ENCODE measurements at places on chromosomes 13 and 19.

GRCh38 chr19:570251-570686, 2.1 kb upstream of the BSG start:
- no peak for DNase-seq

DNA sequence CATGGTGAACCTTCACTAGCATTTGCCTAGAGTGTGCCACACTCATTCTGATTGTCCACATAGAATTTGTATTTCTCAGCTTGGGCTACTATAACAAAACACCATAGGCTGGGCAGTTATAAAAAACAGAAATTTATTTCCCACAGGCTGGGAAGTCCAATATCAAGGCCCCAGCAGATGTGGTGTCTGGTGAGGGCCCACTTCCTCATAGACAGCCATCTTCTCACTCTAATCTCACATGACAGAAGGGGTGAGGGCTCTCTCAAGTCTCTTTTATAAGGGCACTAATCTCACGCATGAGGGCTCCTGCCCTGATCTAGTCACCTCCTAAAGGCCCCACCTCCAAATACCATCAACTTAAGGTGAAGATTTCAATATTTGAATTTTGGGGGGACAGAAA, 53.6 kb downstream of the LRRC63 start:
- no peak for DNase-seq

DNA sequence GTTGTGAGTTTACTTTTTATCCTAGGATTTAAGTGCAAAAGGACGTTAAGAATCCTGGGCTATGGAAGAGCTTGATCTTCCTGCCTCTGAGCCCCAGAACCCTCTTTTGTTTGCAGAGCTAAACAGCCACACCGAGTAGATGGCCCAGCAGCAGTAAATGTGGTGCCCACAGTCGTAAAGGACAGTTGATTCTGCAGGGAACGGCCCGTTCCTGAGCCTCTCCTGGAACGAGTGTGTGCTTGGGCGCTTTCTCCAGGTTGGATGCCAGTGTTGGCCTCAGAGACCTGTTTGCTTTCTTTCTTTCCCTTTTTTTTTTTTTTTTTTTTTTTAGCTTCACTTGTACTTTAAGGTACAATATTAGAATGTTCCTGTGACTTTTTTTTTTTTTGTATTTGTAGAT, 41.7 kb downstream of the SPATA13 start:
- DNase-seq, result no peak

GRCh38 chr19:4474514-4475022, 2.5 kb downstream of the HDGFL2 start:
- peak; percentile 70 for DNase-seq

GRCh38 chr13:33773790-33774462, 44.0 kb upstream of the RFC3 start:
- no peak for DNase-seq

DNA sequence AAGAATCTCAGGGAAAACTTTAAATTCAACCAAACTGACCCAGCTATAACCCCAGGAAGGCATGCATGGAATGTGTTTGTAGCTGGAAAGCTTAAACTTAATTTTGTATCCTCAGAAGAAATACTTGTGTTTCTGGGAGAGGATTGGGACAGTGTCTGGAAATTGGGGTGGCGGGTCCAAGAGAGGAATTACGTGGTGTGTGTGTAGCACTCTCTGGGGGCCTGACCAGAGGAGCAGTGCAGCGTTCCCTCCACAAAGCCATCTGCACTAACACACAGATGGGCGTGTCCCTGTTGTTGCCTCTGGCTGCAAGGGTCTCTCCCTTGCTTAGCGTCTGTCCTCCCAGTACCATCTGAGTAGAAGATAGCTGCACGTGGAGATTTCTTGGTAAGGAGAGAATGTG, 6.4 kb downstream of the GARRE1 start:
- peak; percentile 40 for DNase-seq

DNA sequence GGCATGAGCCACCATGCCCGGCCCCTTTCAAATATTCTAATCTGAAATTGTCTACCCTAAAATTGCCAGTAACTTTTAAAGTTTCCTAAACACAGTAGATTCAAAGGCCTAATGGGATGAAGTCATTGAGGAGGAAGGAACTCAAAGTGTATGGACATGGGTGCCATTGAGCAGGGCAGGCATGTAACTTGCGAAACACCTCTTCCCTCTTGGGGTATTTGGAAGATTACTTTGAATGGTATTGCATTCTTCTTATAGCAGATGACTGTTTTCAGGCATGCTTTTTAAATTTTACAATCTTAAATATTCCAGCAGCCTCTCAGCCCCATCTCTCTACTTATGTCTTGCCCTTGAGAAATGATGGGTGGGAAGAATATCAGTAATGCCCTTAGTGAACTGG, 21.0 kb downstream of the TM9SF2 start:
- DNase-seq, result no peak

- DNase-seq, result peak; percentile 36
These were observed 1.2 kb upstream of the PLEKHF1 start for GRCh38 chr19:29663861-29664752.

- DNase-seq, result no peak
These were observed 1948.5 kb upstream of the PCDH20 start for GRCh38 chr13:63364159-63364558.

GRCh38 chr19:56348289-56348877, 33.7 kb upstream of the ZSCAN5A start:
- no peak for DNase-seq

GRCh38 chr19:13441810-13442512, 64.3 kb downstream of the CACNA1A start:
- DNase-seq, result peak; percentile 44

- no peak for DNase-seq
These were observed 137.7 kb downstream of the SOX1 start for GRCh38 chr13:112204346-112205327.

GRCh38 chr13:36450534-36450933, 18.2 kb downstream of the CCNA1 start:
- no peak for DNase-seq

DNA sequence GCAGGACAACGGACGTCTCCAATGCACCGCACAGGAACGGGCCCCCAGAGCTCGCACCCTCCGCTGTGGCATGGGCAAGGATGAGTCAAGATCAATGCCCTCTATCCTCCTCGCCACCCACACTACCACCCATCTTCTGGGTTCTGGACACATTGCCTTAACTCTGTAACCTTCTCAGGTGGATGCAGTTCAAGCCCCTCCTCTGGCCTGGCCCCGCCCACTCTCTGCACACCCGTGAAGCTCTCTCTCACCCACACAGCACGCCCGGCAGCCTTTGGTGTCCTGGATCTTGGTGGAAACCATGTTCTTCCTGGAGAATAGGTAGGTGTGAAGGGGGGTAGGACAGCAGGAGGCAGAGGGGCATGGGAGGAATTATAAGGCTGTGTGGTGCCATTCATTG, 20.7 kb downstream of the MAP4K1 start:
- no peak for DNase-seq

GRCh38 chr19:12794971-12795381, 3.7 kb downstream of the JUNB start:
- no peak for DNase-seq

GRCh38 chr13:97028441-97029299, 34.4 kb upstream of the OXGR1 start:
- peak; percentile 61 for DNase-seq

- no peak for DNase-seq
These were observed 38.3 kb downstream of the RAB20 start for GRCh38 chr13:110523180-110523579.

DNA sequence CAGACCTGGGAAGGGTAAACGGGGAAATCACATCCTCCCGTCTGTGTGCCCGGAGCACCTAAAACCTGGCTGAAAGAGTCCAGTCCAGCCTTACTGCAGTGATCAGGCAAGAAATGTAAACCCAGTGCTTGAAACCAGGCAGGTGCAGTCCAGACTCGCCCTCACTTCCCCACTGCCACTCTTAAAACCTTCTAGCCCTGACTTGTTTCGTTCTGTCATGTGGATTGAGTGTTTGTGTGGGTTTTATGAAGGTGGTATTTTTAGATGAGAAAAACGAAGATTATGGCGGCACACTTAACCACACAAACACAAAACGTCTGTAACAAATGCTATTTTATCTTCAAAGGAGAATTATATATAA, 839 bp upstream of the CKAP2 start:
- DNase-seq, result peak; percentile 16

DNA sequence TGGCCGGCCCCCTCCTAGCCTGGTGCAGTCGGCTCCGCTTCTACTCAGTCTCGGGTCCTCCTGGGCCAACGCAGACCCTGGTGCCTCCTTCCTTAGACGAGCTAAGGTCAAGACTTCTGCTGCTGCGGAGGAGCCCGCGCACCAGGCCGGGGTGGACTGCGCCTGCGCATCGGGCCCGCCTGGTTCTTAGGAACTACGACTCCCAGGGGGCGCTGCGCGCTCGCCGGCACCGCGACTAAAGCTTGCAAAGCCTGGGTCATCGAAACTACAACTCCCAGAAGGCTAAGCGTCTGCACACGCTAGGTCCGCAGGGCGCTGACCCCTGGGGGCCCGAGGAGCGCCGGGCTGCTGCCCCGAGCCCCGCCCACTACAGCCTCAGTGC, at the start of gene ZNF835:
Gene ZNF835, minus strand, starts transcription at position 145 of the 382 bp plus-strand sequence. CDS start 6,559 bp downstream, outside the sequence.
- peak; percentile 17 for DNase-seq

DNA sequence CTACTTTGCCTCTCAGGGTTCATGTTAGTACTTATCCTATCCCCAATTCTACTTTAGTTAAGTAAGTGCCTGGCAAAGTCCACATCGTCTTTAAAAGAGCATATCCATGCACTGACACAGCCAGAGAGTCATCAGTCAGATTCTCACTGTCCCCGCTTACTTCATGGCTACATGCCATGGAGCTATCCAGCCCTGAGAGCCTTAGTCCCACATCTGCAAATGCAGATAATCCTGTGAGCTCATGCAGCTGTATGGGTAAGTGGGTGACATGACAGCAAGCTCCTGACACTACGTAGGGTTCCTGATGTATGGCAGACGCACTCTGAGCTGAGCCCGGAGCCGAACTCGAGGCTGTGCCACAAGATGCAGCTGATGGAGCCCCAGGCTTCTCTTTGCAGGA, 661.5 kb downstream of the LIG4 start:
- DNase-seq, result no peak

DNA sequence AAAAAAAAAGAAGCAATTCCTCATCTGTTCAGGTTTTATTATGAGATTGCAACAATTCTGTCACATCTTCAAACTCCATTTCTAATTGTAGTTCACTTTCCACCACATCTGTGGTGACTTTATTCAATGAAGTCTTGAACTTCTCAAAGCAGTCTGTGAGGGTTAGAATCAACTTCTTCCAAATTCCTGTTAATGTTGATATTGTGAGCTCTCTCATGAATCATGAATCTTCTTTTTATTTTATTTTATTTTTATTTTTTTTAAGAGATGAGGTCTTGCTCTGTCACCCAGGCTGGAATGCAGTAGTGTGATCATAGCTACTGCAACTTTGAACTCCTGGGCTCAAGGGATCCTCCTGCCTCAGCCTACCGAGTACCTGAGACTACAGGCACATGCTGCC, 19.6 kb downstream of the ARHGAP35 start:
- no peak for DNase-seq

- DNase-seq, result no peak
These were observed 53.6 kb upstream of the FAM124A start for GRCh38 chr13:51168623-51169022.

DNA sequence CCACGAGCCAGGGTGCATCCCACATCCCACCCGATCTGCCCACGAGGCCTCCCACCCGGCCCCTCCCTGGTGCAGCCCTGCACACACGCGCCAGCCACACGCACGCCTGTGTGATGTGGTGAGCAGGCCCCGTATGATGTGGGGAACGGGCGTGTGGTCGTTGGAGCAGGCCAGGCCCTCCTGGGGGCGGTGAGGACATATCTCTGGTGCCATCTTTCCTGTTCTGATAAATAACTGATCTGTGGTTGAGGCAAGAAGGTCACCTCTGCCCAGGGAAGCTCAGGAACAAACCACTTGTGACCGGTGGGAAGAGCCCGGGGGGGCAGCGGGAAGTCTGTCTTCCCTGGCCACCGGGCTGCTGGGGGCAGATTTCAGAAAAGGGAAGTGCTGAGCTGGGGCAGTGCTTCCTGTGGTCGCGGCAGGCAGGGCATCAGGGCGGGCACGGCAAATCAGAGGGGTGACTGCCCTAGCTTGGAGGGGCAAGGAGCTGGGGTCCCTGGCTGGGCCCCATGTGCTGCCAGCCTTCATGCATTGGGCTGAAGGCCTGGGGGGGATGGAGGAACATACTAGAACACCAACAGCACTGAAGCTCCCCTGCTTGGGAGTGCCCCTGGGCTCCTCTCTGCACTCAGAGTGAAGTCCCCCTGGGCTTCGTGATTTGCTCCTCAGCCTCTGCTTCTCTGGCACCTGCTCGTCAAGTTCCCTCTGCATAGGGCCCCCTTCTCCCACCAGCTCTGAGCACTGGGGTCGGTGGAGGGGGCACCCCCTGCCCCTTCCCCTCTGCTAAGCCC, 35.2 kb upstream of the SLC7A10 start:
- DNase-seq, result no peak

DNA sequence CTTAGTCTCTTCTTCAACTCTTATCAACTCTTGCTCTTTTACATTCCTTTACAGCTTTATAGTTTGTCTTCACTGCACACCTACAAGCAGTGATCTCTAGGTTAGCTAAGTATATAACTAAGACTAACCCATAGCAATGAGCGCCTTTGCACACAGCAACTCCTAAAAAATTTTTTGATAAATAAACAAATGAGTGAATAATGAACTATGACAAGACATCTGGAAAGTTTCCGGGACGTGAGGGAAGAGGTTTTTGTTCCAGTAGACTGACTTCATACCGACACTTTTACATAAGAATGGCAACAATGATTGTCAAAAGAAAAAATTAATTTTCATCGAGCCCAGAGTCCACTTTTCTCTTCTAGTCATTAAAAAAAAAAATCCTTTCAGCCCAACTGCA, 98.3 kb downstream of the ELF1 start:
- no peak for DNase-seq

DNA sequence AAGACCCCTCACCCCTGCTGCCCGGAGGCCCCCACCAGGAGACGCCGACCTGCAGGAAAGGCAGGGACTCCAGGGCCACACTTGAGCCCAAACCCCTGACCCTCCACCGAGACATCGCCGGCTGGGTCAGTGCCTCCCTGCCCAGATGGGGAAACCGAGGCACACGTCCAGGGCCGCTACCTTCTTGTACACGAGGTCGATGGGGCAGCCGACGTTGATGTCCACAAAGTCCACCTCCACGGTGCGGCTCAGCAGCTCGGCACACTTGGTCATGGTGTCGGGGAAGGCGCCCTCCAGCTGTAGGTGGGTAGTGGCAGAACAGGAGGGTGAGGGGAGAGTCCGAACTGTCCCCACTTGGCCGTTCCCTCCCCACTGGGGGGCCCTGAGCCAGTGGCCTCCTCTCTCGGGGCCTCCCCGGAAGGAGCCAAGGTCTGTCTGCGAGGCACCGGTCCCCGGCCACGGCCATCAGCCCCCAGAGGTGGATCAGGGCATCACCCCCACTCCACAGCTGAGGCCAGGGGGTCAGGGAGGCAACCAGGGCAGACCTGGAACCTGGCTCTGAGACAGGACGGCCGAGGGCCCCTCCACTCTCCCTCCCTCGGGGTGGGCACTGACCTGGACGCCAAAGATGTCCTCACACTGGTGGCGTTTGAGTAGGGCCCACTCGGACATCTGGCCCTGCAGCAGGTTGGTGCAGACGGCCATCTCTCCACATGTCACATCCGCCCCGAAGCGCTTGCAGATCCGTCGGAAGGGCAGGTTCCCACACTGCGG, 3.0 kb upstream of the PRR22 start:
- no peak for DNase-seq

GRCh38 chr19:46737298-46737654, 8.6 kb upstream of the FKRP start:
- no peak for DNase-seq
